ENCODE measurements at places on chromosomes 1 and 21. TPM values are rescaled to one million over a fixed set of nuclear protein-coding genes. Genes with fewer than 3 reads are reported as not detected.

Gene ARHGAP29
- polyA plus RNA-seq, result not detected

Gene MIXL1
- not detected for polyA plus RNA-seq

Gene LCE2C
- polyA plus RNA-seq, result not detected

Gene NFASC
- polyA plus RNA-seq, result not detected

Gene TTC24
- polyA plus RNA-seq, result 0.12 TPM

Gene CA6
- polyA plus RNA-seq, result 2.5 TPM

Gene L1TD1
- polyA plus RNA-seq, result not detected
